ENCODE measurements at places on chromosomes 5 and 9. TPM values are rescaled to one million over a fixed set of nuclear protein-coding genes. Genes with fewer than 3 reads are reported as not detected.

Gene PRPF4
- polyA plus RNA-seq = 26.1 TPM

Gene C5
- 1.7 TPM for polyA plus RNA-seq

Gene ZNF462
- not detected for polyA plus RNA-seq

Gene PCDH12
- polyA plus RNA-seq = 0.20 TPM

Gene DOLPP1
- polyA plus RNA-seq = 5.9 TPM

Measured in naive B cell (primary cell).